ENCODE measurements at places on chromosomes 5 and 9. TPM values are rescaled to one million over a fixed set of nuclear protein-coding genes. Genes with fewer than 3 reads are reported as not detected.

Gene SLC34A3
- not detected for total RNA-seq

Gene OTULINL
- total RNA-seq: 17.0 TPM

DNA sequence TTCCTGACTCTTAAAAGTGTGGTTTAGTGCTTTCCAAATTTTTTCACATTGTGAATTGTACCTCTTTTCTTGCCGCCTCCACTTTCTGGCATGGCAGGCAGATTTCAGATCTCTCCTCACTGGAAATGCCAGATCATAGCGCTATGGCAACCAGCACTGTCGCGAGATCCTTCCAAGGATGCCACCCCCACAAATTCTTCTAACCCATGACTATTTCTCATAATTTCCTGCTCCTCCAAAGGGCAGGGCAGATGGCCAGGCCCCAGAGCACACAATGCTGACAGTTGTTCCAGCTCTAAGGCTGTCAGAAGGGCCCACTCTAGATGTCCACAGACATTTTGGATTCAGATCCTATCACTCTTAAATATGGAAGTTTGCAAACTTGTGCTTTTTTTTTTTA lies 446.2 kb upstream of the RIOK2 start:
- no peak for DNase-seq

Gene NEURL1B
- total RNA-seq: 0.37 TPM

GRCh38 chr5:116375926-116376325 lies 198.7 kb downstream of the SEMA6A start:
- no peak for DNase-seq

- no peak for DNase-seq
Observed at GRCh38 chr5:86981898-86982297, 285.8 kb upstream of the RASA1 start.

DNA sequence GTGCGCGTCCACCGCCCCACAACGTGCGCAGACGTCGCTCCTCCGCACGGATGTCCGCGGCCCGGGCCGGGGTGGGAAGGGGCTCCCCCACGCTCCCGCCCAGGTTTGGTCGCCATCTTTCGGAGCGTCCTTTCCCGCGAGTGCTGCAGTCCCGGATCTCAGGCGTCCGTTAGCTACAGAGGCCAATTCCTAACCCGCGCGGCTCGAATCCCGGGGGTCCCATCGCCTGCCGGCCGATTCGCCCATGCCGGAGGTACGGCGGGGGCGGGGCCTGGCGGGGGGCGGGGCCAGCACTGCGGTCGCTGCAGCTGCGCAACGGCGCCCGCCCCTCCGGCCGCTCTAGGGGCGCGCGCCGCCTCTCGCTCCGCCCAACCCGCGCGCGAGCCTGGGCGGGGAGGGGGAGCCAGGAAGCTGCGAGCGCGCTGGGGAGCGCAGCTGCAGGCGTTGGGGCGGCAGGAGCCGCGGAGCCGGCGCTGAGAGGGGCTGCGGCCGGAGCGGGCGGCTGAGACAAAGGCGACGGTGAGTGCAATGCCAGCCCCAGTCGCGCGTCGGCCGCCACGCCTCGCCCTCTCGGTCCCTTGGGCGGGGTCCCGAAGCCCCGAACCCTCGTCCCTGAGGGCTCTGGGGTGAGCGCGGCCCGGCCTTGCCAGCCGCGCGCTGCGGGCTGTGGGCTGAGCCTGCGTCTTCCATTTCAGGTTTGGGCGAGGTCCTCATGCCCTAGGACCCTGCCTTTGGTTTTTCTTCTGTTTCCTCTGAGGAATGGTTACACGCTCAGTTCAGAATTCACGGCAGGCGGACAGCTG lies at the start of gene CDC42SE2:
TSS of gene CDC42SE2 (plus strand) at position 406 of the 803 bp plus-strand sequence. CDS start 95,441 bp downstream, outside the sequence.
- peak; percentile 85 for DNase-seq

- no peak for DNase-seq
Observed at GRCh38 chr5:123093601-123094236, 4.7 kb downstream of the PRDM6 start.

DNA sequence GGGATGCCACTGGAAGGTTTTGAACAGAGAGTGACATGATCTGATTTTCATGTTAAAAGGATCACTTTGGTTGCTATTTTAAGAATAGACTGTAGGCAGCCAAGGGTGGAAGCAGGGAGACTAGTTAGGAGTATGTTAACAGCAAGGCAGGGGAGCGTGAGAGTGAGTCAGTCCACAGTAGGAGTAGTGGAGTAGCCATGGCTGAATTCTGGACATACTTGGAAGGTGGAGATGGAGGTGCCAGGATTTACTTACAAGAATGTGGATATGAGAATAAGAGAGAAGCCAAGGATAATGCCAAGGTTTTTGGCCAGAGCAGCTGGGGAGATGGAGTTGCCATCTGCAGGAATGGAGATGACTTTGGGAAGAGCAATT lies 118.8 kb downstream of the GALNT10 start:
- no peak for DNase-seq

- no peak for DNase-seq
Observed at GRCh38 chr5:173534031-173534430, 82.4 kb downstream of the BOD1 start.

- DNase-seq: no peak
Observed at GRCh38 chr9:4105183-4105582, 194.7 kb downstream of the GLIS3 start.

Gene ZDHHC11B
- 0.07 TPM for total RNA-seq

Gene CDO1
- total RNA-seq: 0.18 TPM

GRCh38 chr9:82332018-82332773 lies 343.6 kb downstream of the SPATA31D1 start:
- no peak for DNase-seq

DNA sequence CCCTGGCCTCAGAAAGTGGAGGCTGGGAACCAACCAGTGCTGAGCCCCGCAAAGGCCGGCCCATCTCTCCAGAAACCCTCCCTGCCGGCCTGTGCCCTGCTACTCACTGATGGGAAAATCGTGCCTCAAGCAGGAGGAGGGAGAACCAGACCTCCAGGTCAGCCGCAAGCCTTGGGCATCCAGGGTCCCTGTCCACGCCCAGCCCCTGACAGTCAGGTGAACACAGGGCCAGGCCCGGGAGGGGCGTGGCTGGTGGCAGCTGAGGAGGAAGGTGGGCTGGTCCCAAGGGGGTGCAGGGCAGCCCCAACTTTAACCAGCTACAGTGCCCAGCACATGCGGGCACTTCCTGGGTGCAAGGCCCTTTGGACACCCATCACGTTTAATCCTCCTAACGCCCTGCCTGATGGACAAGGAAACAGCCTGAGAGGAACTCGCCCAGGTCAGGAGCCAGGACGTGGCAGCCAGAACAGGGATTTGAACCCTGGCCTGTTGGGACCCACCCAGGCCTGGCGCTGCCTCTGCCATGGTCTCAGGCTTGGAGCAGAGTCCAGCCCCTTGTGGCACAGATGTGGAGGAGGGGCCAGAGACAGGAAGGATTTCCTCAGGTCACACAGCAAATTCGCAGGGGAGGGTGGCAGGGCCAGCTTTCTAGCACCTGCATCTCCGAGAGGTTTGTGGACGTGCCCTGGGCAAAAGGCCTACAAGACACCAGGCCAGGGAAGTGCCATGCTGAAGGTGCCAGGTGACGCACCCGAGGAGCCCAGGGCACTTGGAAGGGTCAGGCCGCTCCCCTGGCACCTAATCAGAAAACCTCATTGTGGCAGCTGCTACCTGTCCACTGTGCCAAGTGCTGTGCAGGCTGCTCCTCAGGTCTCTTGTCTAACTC lies 4.5 kb downstream of the RALGDS start:
- no peak for DNase-seq
